ENCODE measurements at places on chromosomes 5 and 9.
A peak's percentile ranks its signal among the peaks of the same experiment; 100 is the strongest.

GRCh38 chr9:111663301-111663823 lies 2.0 kb downstream of the GNG10 start:
- no peak for DNase-seq

DNA sequence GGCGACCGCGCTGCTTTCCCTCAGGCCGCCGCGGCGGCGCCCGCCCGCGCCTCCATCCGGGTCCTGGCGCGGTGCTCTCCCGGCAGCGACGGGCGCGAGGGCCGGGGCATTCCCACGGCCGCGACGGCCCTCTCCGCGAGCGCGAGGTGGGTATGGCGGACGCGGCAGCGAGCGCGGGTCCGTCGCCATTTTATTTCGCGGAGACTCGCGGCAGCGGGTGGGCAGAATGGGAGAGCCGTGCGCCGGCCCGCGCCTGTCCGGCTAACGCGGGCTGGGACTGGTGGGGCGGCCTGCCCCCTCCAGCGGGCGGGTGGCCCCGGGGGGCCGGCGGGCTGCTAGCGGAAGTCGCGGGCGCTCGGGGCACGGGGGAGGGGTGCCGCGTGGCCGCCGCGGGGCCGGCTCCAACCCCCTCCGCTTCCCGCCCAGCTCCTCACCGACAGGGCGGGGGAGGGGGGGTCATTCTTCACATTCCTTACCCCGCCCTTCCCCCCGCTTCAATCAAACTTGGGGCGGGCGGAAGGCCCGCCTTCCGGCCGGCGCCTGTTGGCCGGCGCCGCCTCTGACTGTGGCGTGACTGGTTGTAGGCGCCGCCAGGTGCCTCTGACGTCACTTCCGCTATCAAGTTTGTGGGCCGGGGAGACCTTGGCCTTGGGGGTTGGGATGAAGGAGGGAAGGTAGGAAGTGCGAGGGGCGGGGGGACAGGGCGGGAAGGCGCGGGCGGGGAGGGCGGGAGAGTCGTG lies 82.1 kb downstream of the PTPDC1 start:
- peak; percentile 99 for DNase-seq

GRCh38 chr9:125559894-125560293 lies 147.1 kb downstream of the MAPKAP1 start:
- no peak for DNase-seq

DNA sequence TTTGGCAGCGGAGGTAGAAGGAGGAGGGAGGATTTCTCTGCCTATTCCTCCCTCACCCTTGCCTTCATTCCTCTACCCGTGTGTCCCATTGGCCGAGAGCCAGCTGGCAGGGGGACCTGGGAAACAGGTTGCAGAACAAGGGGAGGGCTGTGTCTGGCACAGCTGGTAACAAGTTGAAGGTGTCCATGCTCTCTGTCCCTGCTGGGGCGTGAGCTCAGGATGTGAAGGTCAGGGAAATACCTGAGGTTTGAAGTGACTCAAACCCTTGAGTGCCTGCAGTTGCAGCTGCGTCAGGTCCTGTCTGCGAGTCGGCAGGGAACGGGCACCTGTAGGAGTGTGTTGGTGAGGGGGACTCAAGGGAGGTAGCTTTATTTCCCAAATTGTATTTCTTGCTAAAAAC lies 16.2 kb downstream of the MIGA2 start:
- DNase-seq: no peak

DNA sequence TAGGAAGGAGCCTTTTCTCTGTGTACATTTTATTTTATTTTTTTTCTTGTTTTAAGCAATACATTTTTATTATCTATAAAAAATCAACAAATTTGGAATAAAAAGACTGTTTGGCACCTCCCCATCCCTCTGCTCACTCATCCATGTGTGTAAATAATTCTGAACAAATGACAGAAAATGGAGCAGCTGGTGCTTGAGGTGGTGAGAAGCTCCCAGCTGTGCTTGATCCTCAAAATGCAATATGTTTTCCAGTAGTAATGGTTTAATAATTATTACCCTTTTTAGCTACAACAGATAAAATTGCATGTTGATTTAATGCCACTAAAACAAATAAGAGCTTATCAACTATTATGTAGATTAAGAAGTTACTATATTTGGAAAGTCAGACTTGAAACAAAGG lies 132.5 kb downstream of the CDH18 start:
- no peak for DNase-seq
